ENCODE measurements at places on chromosomes 11 and 22. TPM values are rescaled to one million over a fixed set of nuclear protein-coding genes. Genes with fewer than 3 reads are reported as not detected.

ARHGEF17 gene
- not detected for total RNA-seq

C22orf42 gene
- not detected for total RNA-seq

ADAMTS15 gene
- 0.05 TPM for total RNA-seq

GNAZ gene
- 0.68 TPM for total RNA-seq

FKBP2 gene
- 28.9 TPM for total RNA-seq

TMEM45B gene
- 4.7 TPM for total RNA-seq
